DND-41 (cell line): ENCODE measurements at places on chromosomes 12 and 14.

GRCh38 chr12:118175823-118176447 lies 40.0 kb downstream of the PEBP1 start:
- DNase-seq, result no peak

DNA sequence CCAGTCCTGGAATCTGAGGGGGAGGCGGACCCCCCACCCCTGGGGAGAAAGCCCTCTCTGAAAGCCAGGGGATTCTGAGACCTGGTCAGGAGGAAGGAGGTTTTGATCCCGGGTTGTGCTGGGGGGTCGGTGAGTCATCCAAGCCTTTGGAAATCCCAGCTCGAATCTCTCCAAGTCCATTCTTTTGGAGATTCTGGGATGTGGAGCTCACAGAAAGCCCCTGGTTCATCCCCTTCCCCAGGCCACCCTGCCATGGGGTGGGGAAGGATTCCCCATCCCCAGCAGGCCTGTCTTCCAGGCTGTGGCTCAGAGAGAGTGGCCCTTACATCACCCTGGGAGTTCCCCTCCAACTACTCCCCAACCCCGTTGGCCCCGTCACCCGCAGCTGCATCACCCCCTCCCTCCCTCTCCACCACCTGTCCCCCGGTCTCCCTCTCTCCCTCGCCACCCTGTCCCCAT lies 14.3 kb downstream of the EXOC3L4 start:
- DNase-seq, result peak; percentile 28

DNA sequence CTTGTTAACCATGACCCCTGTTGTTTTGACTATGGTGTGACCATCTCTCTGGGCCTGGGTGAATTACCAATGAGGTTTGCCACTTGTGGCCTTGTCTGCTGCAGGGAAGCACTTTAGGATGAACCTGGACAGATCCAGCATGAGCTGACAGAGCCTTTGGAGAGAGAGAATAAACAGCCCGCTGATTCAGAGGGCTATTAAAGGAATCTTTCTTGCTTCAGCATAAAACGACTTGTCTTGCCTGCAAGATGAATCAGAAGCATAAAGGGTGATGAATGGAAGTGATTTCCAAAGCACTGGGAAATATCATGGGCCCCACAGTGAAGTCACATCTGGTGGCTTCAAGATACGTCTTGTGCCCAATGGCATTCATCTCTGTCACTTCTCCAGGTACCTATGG lies 69.0 kb upstream of the WSCD2 start:
- DNase-seq, result no peak

DNA sequence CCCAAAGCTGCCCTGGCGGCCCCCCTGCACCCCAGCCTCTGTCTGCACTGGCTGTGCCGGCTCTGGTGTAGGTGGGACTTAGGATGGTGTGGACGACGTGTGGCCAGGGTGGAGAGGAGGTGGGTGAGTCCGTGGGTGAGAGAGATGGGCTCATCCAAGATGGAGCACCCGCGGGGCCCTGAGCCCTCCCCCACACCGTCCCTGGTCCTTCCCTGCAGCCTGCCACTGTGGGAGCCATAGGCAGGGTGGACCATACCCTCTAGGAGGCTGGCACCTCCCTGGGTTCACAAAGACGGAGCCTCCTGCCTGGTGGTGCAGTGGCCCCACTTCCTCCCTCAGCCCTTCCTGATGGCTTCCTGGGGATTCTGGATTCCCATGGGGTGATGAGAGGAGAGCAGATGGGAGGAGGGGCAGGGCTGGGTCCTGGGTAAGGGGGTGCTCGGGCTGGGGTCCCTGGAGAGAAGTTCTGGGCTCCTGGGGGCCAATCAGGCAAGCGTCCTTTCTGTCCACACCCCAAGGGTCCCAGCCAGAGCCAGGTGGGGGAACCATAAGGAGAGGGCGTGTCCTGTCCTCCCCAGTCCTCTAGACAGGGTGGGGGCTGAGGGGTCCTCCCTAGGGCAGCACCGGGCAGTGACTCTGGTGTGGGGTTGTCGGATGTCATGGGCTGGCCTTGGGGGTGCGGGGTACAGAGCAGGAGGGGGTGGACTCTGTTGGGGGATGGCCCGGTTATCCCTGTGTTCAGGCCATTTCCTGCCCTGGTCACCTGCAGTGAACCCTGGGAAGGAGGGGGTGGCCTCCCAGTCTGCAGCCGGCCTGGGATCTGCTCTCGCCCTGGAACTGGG lies 384.8 kb downstream of the TMEM121 start:
- DNase-seq, result no peak

GRCh38 chr14:96051642-96052540 lies 12.7 kb downstream of the C14orf132 start:
- peak; percentile 6 for DNase-seq

DNA sequence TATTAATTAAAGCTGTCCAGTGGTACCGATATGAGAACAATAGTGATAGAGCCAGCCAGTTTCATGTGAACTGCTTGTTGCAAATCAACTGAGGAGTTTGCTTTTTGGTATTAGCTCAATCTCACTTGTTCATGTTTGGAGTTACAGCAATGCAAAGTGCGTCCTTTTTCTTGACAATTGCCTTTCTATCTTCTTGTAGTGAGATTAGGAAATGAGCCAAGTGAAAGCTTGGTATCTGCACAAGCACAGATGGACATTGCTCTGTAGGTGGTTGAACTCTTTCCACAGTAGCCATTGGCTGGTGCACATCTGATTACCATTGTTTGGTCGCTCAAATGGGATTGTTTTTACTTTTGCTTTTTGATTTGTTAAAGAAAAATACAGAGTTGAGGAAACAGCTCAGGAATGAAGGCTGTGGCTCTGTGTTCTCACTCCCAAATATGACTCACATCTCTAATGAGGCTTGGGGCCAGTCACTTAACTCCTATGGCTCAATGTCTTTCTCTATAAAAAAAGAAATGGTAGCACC lies 241.4 kb downstream of the BMP4 start:
- no peak for DNase-seq

GRCh38 chr12:102618197-102618877 lies 138.0 kb upstream of the IGF1 start:
- DNase-seq, result no peak

DNA sequence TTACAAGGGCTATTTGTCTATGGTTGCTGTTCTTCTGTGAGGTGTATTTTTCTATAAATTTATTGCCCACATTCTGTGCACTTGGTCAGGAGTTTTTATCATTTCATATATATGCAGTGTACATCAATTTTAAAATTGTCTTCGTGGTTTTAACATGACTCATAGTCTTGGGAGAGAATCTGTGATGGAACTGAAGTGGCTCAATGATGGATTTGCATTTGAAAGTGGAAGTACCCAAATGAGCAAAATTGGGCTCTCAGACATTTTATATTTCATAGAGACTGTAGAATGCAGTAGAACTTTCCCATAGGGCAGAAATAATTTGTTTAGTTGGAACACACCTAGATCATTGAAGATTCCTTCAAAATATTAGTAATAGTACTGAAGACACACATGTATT lies 1.9 kb upstream of the SCFD1 start:
- DNase-seq, result no peak

- DNase-seq, result no peak
Observed at GRCh38 chr12:112115259-112116045, 6.9 kb upstream of the NAA25 start.

DNA sequence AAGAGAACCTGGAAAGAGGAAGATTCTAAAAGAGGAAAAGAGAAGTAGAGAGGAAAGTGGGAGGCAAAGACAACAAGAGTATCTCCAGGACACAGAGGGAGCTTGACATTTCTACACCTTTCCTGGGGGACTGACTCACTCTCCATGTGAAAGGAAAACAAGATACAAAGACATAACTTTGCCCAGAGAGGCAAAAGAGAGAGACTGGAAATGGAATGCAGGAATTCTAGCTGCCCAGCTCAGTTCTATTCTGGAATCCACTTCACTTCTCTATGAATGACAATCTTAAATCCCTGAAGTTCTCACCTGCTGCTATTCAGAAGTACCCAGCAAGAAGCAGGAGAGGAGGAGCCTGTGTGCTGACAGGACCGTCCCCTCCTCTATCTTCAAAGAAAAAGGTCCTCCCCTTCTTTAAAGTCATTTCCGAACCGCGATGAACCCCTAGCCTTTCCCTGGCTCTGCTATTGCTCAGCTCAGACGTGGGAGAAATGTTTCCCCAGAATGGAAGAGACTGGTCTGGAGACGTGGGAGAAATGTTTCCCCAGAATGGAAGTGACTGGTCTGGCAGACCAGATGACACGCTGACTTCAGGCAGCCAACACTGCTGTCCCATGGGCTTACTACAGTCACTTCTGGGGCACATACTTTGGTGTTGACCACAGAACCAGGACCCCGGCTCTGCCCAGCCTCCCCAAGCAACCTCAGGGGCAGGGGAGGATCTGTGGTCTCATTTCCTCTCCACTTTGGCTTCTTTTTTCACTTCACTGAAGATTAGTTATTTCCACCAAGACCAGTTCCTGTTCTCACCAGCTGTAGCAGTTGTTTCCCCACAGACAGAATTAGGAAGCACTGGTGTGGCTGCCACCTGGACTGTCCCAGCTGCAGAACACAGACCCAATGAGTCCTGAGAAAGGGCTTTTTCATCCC lies 8.3 kb downstream of the FMNL3 start:
- DNase-seq, result peak; percentile 72

GRCh38 chr12:39380090-39380489 lies 62.8 kb downstream of the KIF21A start:
- DNase-seq, result no peak
